ENCODE measurements at places on chromosomes 13 and 19.

DNA sequence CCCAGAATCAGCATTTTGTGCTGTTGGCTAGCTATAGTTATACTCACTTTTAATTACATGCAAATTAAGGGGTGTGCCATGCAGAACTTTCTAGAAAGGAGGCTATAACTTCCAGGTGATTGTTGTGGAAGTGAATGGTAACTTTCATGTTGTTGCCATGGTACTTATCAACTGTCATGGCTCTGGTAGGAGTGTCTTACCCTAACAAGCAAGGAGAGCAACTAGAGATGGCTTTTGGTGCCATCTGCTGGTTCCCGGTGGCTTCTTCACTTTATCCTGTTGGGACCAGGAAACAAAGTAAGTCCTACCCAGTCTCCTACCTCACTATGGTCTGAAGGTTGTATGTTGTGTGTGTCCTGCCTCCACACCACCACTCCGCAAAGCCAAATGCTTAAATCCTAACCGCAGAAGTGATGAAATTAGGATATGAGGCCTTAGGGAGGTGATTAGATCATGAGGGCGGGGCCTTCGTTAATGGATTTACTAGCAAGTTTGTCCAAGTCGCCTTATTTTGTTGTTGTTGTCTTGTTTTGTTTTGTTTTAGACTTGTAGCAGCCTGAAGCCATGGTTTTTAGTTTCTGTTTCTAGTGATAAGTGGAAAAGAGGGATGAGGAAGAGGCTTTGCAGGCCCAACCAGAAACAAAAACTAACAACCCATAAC lies 22.6 kb downstream of the FBXL12 start:
- DNase-seq = peak; percentile 86

DNA sequence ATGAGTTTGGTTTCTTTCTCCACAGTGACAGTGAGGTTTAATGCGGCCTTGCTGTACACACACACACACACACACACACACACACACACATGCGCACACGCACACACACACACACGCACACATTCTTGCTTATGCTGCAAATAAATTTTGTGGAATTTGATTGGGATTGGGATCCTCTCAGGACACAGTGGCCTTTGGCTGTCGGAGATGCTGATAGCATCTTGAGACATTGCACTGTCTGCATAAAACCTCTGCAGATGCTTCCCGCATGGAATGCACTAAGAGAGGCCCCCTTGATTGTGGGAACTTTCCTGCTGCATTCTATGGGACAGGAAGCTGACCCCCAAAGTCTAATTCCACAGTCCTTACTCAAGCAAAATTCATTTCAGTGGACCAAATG lies 145.6 kb downstream of the FLT1 start:
- DNase-seq = no peak

DNA sequence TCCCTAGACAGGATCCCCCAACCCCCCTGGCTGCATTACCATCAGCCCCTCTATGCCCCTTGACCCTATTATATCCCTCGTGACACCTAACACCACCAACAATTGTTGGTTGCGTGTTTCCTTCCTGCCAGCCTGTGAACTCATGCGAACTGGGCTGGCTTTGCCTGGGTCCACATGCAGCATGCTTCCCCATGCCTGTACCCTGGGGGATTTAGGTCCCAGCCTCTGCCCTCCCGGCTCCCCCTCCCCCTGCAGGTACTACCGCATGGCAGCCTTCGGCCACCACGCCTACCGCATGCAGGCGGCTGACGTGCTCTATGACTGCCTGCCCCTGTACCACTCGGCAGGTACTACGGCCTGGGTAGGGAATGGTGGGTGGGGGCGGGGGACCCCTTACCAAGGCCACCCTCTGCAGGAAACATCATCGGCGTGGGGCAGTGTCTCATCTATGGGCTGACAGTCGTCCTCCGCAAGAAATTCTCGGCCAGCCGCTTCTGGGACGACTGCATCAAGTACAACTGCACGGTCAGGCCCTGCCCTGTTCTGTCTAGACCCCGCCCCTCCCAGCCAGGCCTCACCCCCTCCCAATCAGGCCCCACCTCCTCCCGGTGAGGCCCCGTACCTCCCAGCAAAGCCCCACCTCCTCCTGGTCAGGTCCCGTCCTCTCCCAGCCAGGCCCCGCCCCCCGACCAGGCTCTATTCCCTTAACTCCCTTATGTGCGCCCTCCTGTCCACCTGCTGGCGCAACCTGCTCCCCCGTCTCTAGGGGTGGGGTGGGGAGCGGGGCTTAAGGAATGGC lies 18.5 kb downstream of the SLC27A1 start:
- peak; percentile 5 for DNase-seq

GRCh38 chr19:6125571-6125989 lies 9.9 kb upstream of the ACSBG2 start:
- peak; percentile 73 for DNase-seq

DNA sequence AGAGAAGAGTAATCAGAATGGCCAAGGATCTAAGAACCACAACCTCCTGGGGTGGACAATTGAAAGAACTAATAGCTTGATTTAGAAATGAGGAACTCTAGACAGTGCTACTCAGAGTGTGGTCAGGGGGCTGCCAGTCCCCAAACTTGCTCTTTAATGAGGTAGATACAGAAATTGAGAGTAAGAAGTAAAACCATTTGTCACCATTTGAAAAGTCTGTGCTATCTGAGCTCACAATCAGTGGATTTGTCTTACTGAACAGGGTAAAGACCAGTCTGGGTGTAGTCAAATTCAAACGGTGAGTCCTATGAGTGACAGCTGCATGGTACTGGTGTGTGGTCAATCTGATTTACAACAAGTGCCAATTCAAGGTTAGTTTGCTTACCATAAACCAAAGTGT lies 118.9 kb downstream of the KL start:
- DNase-seq = no peak

- no peak for DNase-seq
Observed at GRCh38 chr19:44649578-44650145, 6.0 kb downstream of the PVR start.

GRCh38 chr13:44404261-44405132 lies 30.9 kb downstream of the SERP2 start:
- no peak for DNase-seq

- DNase-seq = no peak
Observed at GRCh38 chr13:83295686-83296085, 586.6 kb downstream of the SLITRK1 start.

DNA sequence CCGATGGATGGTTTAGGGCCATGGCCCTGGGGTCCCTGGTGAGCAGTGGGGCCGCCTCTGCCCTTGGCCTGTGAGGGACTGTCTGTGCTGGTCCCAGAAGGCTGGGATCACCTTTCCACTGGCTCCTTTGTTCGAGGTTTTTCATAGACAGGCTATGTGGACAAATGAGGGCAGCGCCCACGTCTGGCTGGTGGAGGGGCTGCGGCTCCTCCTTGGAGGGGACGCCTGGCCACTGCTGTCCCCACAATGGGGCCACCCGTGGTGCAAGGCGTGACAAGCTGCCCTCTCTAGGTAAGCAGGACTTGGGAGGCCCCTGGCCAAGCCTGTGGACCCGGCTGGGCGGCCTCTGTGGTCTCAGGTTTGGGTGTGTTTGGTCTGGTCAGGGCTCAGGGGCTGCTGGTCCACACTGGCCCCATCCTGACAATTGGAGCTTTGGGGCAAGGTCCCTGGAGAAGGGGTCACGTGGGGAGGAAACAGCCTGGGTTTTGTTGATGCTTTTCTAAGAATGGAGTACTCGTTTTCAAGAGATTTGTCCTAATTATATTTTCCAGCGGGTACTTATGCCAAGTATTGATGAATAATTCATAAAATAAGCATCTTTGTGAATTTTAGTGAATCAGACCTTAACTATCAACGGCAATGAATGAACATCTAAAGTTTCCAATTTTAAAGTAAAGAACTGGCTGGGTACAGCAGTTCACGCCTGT lies 33.3 kb downstream of the MCF2L start:
- peak; percentile 83 for DNase-seq
